ENCODE measurements at places on chromosomes 4 and X. TPM values are rescaled to one million over a fixed set of nuclear protein-coding genes. Genes with fewer than 3 reads are reported as not detected.

Gene FREM3
- 0.16 TPM for total RNA-seq

DNA sequence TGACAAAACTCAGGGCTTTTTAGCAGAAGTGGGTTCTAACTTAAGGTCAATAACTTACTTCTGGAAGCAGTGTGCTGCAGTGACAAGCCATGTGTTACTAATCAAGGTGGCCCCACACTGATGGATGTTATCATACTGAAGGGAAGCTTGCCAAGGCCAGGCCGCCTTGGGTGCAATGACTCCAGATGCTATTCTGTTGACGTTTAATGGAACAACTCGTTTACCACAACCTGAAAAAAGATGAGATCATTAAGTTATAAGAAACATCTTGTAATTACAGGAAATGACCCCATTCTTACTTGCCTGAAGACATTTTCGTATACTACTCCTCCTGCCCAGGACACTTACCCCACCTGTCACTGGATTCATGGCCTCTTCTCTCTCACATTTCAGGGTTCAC, 38.9 kb upstream of the TMPRSS11D start:
- no peak for DNase-seq

DNA sequence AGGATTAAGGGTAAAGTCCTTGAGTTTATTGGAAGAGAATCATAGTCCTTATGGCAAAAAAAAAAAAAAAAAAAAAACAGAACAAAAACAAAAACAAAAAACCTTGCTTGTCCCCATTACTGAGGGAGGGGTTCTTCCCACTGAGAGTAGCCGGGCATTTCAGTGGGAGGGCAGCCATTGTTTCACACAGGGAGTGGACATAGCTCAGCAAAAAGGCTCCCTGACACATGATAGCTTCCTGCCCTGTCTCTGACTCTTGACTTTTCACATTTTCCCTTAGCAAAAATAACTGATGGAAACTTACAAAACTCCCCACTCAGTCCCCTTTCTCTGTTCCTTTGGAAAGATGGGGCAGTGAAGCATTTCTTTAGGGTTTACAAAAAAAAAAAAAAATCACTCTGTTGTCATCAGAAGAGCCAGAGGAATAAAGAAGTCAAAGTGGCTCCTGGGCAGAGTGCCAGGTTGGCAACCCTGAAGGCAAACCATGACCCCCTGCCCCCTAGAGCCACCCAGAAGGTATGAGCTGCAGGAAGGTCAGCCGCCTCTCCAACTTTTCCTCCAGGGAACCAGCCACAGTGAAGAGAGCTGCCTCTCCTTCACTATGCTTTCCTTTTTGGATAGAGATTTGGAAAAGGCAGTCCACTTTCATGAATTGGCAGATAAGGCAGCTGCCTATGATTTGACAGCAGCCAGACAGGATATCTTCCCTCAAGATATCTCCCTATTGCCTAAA, 170.6 kb downstream of the KDR start:
- no peak for DNase-seq

DNA sequence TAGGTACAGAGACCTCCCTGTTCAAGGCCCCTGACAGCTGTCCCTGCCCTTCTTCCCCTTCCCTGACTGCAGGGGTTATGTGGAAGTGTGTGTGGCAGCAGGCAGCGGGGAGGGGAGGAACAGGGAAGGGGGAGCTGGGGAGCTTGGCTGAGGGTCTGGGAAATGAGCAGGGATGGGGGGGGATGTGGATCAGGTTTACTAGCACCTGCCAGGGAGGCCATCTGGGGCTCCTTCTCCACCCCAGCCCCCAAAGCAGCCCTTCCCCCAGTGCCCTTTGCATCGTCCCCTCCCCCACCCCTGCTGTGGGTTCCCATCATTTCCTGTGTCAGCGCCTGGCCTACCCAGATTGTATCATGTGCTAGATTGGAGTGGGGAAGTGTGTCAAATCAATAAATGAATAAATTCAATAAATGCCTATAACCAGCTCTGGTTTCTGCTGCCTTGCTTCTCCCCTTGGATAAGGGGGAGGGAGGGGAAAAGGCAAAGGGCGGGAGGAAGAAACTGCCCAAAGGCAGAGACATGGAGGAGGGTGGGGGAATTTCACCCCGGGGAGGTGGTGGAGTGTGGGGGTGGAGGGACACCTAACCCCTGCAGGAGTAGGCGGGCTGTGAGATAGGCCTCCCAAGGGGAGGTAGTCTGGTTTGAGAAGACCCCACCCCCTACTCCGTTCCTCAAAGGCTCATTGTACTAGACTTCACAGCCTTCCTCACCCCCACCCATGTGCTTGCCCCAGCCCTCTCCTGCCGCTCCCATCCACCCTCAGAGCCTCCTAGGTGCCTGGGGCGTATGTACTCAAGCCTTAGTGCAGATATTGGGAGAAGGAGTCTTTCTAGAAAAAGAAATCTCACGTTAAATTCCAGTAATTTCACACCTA, 3.2 kb downstream of the CXorf65 start:
- DNase-seq = no peak

DNA sequence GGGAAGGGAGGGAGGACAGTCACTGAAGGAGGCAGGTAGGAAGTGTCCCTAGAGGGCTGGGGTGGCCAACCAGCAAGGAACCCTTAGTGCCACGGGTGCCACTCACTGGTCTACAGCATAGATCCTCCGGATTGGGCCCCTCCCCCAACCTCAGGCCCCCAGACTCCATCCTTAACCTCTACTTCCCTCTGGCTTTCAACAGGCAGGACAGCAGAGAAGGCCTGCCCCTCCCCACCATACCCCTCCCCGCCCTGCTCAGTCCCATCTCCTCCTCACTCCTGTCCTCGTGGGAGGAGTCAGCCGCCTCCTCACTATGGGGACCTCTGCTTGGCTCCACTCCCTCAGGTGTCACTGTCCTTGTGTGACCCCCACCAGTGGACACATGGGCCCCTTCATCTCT, 77.7 kb upstream of the PSAPL1 start:
- no peak for DNase-seq

DNA sequence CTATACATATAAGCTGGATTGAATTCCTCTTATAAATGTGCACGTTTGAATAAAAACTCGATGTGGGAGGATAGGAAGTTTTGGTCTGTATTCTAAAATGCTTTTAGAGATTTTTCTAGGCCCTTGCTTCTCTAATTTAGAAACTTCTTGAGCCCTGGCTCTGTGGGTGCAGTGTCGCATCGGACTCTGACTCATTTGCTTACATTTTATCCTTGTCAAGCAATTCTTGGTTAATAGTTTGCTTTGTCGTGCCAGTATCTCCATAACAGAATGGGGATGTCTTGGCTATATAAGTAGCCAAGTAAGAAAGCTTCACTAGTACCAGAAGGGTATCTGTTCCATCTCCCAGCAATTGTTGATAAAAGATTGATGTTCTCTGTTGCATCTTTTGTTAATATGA, 10.7 kb downstream of the SGMS2 start:
- DNase-seq = no peak

All from occipital lobe (tissue), 3 donors.